Placental pericyte (primary cell): ENCODE measurements at places on chromosomes 1 and 21. TPM values are rescaled to one million over a fixed set of nuclear protein-coding genes. Genes with fewer than 3 reads are reported as not detected.

Gene EDN2
- not detected in 2 replicates for total RNA-seq

Gene EPHA2
- total RNA-seq = 76.2 and 141 TPM in 2 replicates

Gene FMO2
- total RNA-seq = under 0.01 TPM in 1 of 2 replicates, not detected in the other

Gene FCRL4
- not detected in 2 replicates for total RNA-seq

Gene EFNA3
- total RNA-seq = 0.43 and 0.66 TPM in 2 replicates

Gene PAQR6
- total RNA-seq = 0.29 and 0.44 TPM in 2 replicates
